ENCODE measurements at places on chromosomes 5 and 9. TPM values are rescaled to one million over a fixed set of nuclear protein-coding genes. Genes with fewer than 3 reads are reported as not detected.

GRCh38 chr9:14692470-14693250 is 572 bp downstream of the ZDHHC21 start:
- H3K36me3 ChIP-seq, result no peaks in the 10 kb centered on the region
- peak overlapping the region; percentile 86 for H3K4me3 ChIP-seq
- no peak for DNase-seq

DNA sequence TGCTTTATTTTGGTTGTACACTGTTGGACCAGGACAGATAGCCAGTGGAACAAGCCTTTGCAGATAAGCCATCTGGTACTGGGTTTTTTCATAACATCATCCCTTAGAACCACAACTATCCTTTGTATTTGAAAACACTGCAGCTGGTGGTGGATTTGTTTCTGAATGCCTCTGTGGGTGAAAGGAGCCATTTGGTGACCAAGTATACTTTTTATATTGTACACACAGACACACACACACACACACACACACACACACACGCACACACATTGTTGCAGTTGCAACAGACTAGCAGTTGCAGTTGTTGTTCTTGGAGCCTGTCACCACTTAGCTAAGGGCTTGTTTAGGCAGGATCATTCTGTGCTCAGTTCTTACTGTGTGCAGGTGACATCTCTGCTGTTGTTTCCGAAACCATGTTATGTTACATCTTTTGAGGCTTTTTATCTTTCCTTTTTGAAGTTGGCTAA is 22.9 kb upstream of the CAVIN4 start:
- no peaks in the 10 kb centered on the region for H3K27me3 ChIP-seq
- H3K36me3 ChIP-seq, result no peaks in the 10 kb centered on the region
- no peak overlapping the region for H3K27ac ChIP-seq
- H3K4me3 ChIP-seq, result no peak overlapping the region

Gene SHISAL2B
- total RNA-seq, result not detected

Gene PCDHGC5
- total RNA-seq, result 1.6 TPM
